ENCODE measurements at places on chromosomes 2 and 18. TPM values are rescaled to one million over a fixed set of nuclear protein-coding genes. Genes with fewer than 3 reads are reported as not detected.

Gene NAT8
- polyA plus RNA-seq, result not detected

Gene PFN4
- polyA plus RNA-seq, result 0.36 TPM

Gene DYNAP
- polyA plus RNA-seq, result not detected

Gene KHK
- polyA plus RNA-seq, result 19.2 TPM

Gene MBD1
- 78.9 TPM for polyA plus RNA-seq

Gene EML6
- polyA plus RNA-seq, result 0.36 TPM

Gene AOX1
- polyA plus RNA-seq, result not detected

Gene MEIS1
- polyA plus RNA-seq, result 121 TPM

Gene CDK15
- not detected for polyA plus RNA-seq

Gene NOTO
- not detected for polyA plus RNA-seq

Gene FMNL2
- 5.1 TPM for polyA plus RNA-seq

Measured in cardiac muscle cell (in vitro differentiated cells and primary cell).